Bone marrow (tissue), 2 donors: ENCODE measurements at places on chromosomes 7 and 10.

GRCh38 chr10:96670786-96671185, 49.5 kb downstream of the PIK3AP1 start:
- DNase-seq = no peak

DNA sequence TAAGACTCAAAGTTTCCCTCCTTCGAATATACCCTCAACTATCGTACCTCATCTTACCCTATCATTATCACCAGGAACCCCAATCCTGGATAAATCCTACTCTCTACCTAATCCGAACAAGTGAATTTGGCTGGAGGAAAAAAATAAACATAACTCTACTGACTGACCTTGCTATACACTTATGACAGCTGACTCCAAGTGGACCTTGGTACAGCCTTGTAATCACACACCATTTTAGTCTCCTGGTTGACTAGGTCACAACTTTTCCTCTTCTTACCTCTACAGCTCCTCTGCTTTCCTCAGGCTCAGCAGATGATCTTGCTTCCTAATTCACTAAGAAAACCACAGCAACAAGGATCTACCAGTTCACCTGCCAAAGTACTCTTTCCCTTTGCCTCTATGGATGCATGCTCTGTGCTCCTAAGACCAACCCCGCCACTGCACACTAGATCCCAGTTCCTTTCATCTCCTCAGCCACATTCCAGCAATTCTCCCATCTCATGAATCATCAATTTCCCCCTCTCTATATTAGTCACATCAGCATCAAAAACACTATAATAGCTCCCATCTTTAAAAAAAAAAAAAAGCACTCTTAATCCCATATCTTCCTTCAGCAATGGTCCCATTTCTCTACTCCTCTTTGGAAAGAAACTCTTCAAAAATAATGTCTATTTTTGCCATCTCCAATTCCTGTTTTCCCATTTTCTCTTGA, 35.5 kb downstream of the COA1 start:
- DNase-seq = no peak

- no peak for DNase-seq
Observed at GRCh38 chr7:113099284-113099919, 12.8 kb upstream of the GPR85 start.

DNA sequence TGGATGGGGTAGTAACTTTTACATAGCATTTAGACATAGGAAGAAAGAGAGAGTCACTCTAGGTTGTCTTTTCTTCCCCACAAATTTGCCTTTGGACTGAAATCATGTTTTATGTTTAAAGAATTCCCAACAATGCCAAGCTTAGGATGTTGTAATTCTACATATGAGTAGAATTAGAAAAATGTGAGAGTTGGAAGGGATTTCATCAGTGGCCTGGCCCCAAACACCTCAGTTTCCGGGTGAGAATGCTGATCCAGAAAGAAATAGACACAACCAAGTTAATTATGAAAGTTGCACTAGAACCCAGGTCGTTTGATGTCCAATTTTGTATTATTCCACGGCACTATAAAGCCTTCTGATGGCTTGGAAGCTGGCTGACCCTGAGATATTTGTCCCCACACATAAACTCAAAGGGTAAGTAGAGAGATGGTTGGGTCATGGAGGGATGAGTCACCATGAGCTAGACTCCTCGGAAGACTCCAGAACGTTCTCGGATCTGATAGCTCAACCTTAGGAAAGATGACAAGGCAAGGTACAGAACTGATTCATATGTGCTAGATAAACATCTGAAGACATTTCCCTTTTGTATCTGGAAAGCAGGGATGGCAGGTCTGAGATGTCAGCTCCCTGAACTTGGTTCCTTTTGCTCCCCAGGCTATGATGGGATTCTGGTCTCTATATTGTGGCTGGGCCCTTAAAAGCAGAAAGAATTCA, 48.8 kb upstream of the SLC35B4 start:
- DNase-seq = no peak

- DNase-seq = no peak
Observed at GRCh38 chr7:142954680-142955268, 7.4 kb downstream of the KEL start.

- no peak for DNase-seq
Observed at GRCh38 chr10:86836044-86836443, 79.6 kb downstream of the BMPR1A start.

GRCh38 chr7:69732203-69732602, 133.9 kb downstream of the AUTS2 start:
- DNase-seq = no peak

DNA sequence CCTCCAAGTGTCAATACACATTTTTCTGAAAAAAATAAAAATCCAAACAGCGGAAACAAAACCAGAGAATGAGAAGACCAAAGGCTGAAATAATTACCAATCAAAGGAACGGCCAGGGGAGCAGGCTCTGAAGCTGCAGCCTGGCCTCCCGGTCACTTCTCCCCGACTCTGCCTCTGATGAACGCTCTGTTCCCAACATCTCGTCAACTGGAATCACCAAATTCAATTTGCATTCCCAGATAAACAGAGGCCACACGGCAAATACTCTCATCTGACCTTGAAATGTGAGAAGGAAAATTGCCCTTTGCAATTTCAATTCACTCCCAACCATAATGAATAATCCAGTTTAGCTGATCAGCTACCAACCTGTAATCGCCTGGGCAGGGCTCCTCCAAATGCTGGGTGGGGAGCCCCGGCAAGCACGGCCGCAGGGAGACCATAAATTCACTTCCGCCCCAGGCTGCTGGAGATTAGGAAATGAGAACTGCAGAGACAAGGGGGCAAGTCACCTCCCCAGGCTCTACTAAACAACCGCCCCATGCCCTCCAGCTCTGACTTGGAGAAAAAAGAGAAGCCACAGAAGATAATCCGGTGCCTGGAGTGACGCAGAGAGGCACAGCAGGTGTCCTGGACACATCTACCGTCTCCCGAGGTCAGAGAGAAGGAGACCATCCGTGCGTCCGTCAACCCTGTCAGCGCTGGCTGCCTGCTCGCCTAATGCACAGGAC, 153.2 kb downstream of the MAD1L1 start:
- no peak for DNase-seq

GRCh38 chr10:48523820-48524758, 80.8 kb downstream of the ARHGAP22 start:
- no peak for DNase-seq

GRCh38 chr7:157035302-157035701, 24.8 kb upstream of the MNX1 start:
- DNase-seq = no peak
